Epithelial cell of proximal tubule (primary cell): ENCODE measurements at places on chromosomes 3 and 15. TPM values are rescaled to one million over a fixed set of nuclear protein-coding genes. Genes with fewer than 3 reads are reported as not detected.

GRCh38 chr3:12299026-12299425, 10.2 kb downstream of the PPARG start:
- DNase-seq = no peak

DNA sequence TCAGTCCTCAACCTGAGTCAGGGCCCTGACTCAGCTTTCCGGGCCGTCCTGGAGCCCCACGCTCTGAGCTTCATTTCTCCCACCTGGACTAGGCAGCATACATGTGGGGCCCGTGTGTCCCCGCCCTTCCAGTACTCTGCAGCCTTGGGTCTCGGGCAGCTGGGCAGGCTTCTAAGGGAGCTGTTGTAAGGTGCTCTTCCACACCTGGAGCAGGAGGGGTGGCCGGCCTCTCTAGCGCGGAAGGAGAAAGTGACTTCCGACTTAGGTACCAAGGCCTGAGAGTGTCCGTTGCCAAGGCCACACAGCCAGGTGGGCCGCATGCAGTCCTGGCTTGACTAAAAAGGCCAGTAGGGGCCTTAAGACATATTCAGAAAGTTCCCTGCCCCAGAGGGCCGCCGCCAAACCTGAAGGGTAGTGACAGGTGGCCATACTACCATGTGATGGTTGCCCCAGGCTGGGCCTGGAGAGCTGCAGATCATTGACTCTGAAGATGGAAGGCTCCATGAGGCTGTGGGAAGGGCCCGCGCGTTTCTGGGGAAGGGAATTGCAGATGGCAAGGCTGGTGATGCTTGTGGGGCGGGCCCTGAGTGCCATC, 9.4 kb upstream of the SEMA3B start:
- no peak for DNase-seq

GRCh38 chr3:109480014-109480413, 142.7 kb upstream of the DPPA4 start:
- no peak for DNase-seq

DNA sequence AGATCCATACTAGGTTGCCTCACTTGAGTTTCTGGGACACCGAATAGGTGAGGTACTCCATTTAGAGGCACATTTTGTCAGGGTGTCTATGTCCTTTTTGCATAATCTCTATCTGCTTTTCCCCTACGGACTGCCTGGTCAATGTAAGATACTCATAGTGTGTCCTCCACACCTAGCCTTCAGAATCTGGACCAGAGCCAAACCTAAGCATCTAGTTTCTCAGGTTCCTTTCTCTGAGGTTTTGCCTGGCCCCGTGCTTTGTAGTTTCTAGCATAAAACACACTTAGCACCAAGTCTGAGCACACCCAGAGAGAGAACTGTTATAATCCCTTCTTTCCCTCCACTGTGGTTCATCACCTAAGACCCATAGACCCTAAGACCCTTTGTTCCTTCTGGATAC, 105.9 kb upstream of the MLF1 start:
- no peak for DNase-seq

- DNase-seq = no peak
These were observed 270.3 kb downstream of the IL5RA start for GRCh38 chr3:2839876-2840275.

- DNase-seq = no peak
These were observed 393.9 kb downstream of the RAP2B start for GRCh38 chr3:153555919-153556318.

The EMC7 gene
- 37.4 and 49.1 TPM in 2 replicates for total RNA-seq

The DLG1 gene
- total RNA-seq = 49.7 and 67.6 TPM in 2 replicates
